ENCODE measurements at places on chromosomes 7 and 10. TPM values are rescaled to one million over a fixed set of nuclear protein-coding genes. Genes with fewer than 3 reads are reported as not detected.

The CPN1 gene
- 0.61 TPM for total RNA-seq

The OR13A1 gene
- 0.31 TPM for total RNA-seq

The THSD7A gene
- total RNA-seq = 0.86 TPM

GRCh38 chr10:122565766-122566206, 5.2 kb downstream of the DMBT1 start:
- peak; percentile 93 for DNase-seq
- H3K4me3 ChIP-seq = no peak overlapping the region
- no peaks in the 10 kb centered on the region for H3K36me3 ChIP-seq
- peaks cover 45% of the 10 kb centered on the region for H3K27me3 ChIP-seq

- H3K36me3 ChIP-seq = no peaks in the 10 kb centered on the region
- no peak overlapping the region for H3K4me3 ChIP-seq
- H3K4me1 ChIP-seq = peaks cover 4% of the 10 kb centered on the region
- no peak overlapping the region for H3K27ac ChIP-seq
- DNase-seq = no peak
These were observed 28.2 kb downstream of the TAS2R41 start for GRCh38 chr7:143505838-143506237.

DNA sequence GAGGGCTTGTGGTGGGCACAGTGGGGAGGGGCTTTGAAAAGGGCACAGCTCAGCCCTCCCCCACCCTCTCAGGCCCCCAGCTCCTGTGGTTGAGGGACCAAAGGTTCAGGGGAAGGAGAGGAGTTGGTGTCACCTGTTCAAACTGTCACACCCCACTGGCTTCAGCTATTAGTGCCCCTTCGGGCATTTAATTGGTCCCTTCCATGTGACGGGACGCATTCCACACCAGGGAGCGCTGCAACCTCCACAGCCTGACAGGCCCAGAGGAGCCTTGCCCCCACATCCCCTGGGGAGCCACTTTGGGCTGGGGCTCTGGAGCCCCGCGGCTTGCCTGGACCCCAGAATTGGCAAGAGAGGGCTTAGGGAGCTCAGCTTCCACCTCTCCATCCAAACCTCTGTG, 75.7 kb downstream of the C10orf105 start:
- H3K27ac ChIP-seq = no peak overlapping the region
- no peak for DNase-seq
- no peak overlapping the region for H3K4me3 ChIP-seq
- H3K4me1 ChIP-seq = peaks cover 17% of the 10 kb centered on the region

GRCh38 chr7:102396710-102397019, 502 bp downstream of the PRKRIP1 start:
- no peaks in the 10 kb centered on the region for H3K27me3 ChIP-seq
- no peaks in the 10 kb centered on the region for H3K4me1 ChIP-seq
- H3K27ac ChIP-seq = peak overlapping the region; percentile 74
- no peak for DNase-seq
- peaks cover 52% of the 10 kb centered on the region for H3K36me3 ChIP-seq

DNA sequence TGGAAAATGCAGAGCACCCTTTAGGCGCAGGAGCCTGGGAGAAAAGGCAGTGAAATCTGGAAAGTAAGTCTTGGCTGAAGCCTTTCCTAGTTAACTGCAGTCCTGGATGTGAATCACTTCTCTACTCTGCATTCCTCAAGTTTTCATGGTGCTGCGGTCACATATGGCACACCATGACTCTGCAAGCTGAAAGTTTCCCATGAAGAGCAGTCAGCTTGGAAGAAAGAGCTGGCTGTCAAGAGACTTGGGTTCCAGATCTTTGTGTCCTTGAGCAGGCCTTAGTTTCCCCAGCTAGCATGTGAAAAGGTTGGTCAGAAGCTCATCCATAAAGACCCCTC, 548.3 kb downstream of the SORCS3 start:
- H3K27ac ChIP-seq = no peak overlapping the region
- no peaks in the 10 kb centered on the region for H3K36me3 ChIP-seq
- H3K27me3 ChIP-seq = peaks cover 12% of the 10 kb centered on the region
- no peak for DNase-seq
